ENCODE measurements at places on chromosomes 6 and 20. TPM values are rescaled to one million over a fixed set of nuclear protein-coding genes. Genes with fewer than 3 reads are reported as not detected.
A peak's percentile ranks its signal among the peaks of the same experiment; 100 is the strongest.

Gene PDE7B
- 5.4 TPM for total RNA-seq

GRCh38 chr6:5846889-5847288 is 159.8 kb downstream of the NRN1 start:
- no peak for DNase-seq

- DNase-seq: no peak
These were observed 57.8 kb upstream of the ARID1B start for GRCh38 chr6:156719395-156719719.

Gene SLC22A7
- total RNA-seq: not detected

- no peak for DNase-seq
These were observed 259.2 kb downstream of the ADGB start for GRCh38 chr6:146857980-146858347.

GRCh38 chr6:22363166-22363713 is 66.4 kb upstream of the PRL start:
- no peak for DNase-seq

DNA sequence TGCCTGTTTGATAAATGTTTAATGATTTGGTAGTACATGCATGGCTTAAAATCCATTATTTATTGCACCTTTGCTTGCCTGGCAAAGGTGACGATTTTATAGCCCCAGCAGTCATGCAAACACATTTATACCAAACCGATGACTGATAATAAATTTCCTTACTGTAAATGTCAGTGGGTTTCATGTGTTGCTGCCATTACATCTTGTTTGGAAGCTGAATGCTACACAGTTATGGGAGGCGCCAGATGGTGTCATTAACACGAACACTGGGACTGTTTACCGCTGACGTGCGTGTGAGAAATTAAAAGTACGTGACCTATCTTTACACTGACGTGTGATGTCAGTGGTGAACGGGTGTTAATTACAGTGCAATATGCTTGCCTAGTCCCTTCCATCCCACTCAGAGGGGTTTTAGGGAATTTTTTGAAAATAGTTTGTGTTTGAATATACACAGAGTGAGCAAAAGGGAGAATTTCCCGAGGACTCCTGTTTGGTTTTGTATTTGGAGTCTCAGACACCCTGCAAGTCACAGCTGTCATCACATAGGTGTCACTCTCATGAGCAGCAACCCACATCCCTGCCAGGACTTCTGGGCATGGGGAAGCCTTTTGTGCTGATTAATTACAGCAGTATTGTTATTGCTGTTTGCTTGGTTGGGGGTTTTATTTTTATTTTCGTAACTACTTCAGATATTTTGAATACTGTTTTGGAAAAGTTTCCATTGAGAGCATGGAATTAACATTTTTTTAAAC is 151.8 kb upstream of the INSM1 start:
- no peak for DNase-seq

Gene NKX2-4
- total RNA-seq: not detected

Gene NUP43
- 29.9 TPM for total RNA-seq

DNA sequence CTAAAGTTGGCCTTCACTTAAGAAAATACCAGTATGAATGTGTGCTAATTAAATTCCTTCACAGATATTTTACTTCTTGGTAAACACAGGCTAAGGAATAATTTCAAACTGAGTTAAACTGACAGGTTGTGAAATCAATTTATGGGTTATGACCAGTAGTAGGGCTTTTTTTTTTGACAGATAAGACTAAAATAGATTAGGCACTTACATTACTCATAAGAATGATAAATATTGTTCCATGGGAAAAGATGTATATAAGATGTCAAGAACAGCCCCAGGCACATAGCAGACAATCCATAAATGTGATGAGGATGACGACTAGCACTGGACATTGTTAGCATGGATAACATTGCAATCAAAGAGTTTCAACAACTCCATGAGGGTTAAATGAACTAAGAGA is 22.9 kb downstream of the NT5E start:
- DNase-seq: no peak

- DNase-seq: no peak
These were observed 161.5 kb downstream of the KIF6 start for GRCh38 chr6:39563566-39564311.

GRCh38 chr20:15705975-15706374 is 867.3 kb downstream of the KIF16B start:
- DNase-seq: no peak

- DNase-seq: peak; percentile 87
These were observed 21.2 kb downstream of the RAMACL start for GRCh38 chr6:166565084-166565967.

- no peak for DNase-seq
These were observed 451.0 kb downstream of the PLCB1 start for GRCh38 chr20:8583012-8583565.

Gene OTOR
- not detected for total RNA-seq

GRCh38 chr20:55610756-55611155 is 394.6 kb downstream of the CBLN4 start:
- no peak for DNase-seq

Gene MYLK4
- 0.61 TPM for total RNA-seq

GRCh38 chr6:3813150-3813780 is 35.9 kb upstream of the FAM50B start:
- DNase-seq: no peak

DNA sequence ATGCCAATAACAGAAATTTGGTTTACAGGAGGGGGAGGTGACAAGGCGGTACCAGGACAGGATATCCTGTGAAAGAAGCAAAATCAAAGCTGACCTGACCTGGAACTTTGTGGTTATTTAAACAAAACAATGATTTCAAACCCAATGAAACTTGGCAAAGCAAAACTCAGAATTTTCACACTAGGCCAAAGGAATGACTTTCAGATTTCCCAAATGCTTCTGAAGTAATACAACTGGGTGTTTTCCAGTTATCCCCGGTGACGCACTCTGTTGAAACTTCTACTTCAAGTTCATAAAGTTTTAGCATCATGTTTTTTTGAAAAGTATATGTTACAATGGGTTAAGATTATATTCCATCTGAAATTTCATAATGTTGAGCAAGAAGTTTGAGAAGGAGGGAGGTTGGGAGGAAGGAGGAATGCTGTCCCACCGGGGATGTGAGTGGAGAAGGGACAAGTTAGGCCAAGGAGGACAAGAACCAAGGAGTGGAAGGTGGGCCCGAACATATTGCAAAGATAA is 78.1 kb upstream of the TRAF3IP2 start:
- no peak for DNase-seq

- no peak for DNase-seq
These were observed 48.8 kb upstream of the PRND start for GRCh38 chr20:4672948-4673347.
